ENCODE measurements at places on chromosomes 7 and 10.

GRCh38 chr10:117143103-117143823 lies 5.2 kb upstream of the VAX1 start:
- DNase-seq, result no peak

DNA sequence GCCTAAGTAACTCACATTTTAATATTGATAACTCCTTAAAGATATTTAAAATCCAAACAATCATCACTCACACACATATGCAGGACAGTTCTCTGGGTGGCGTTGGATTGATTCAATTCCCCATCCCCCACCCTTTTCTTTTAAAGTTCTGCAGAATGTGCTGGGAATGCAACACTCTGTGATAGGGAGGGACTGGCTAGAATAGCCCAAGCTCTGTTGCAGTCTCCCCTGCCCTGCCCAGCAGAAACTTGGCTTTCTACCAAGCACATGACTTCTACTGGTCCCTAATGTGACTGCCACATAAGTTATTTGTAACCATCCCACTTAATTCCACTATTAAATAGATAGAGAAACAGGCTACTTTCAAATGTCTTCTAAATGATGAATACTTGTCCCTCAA lies 55.2 kb downstream of the TWIST1 start:
- DNase-seq, result no peak

DNA sequence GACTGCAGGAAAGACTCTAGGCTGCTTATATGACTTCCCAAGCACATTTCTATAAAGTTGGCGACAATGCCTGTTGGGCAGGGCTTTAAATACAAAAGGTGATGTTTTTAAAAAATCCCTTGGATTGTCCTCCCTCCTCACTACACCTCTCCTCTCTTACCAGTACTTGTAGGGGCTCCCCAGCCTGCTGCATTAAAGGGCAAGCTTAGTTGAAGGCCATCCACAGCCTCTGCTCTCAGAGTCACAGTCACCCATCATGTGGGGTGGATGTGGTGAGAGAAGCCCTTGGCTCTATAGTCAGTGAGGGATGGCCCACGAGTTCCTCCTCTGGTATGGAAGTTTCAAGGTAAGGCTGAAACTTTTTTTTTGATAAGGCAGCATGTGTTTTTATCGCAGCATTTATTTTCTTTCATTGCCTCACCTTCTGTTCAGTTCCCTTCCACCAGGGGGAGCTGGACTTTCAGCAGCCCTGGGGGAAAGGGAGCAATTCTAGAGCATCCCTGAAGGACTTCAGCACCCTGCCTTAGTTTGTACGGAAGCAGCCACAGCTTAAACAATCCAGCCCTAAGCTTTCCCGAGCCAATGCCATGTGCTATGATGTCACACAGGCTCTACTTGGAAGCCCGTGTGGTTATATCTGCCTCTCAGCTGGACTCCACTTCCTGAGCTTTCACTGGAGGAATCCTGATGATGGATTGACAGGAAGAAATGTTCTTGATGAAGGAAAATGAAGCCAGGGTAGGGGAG lies 131.9 kb downstream of the CALCR start:
- DNase-seq, result peak; percentile 34

DNA sequence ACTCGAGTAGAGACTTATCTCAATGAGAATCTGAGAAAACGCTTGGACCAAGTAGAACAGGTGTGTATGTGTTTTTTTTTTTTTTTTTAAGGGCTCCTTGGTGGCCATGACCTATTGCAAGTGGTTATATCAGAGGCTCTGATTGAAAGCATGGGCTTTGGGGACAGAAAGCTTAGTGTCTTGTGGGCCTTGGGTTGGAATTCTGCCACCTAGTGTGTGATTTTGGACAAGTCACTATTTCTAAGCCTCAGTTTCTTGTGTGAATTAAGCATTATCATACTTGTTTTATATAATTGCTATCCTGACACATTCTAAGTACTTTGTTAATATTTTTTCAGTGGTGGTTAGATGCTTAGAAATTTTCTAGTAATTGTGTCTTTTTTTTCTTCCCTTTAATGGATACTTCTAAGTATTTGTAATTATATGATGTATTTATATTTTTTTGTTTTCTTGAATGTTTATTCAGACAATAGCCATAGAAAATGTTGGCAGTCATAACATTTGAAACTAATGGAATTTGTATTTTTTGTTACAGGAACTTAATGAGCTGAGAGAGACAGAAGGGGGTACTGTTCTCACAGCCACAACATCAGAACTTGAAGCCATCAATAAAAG lies 33.1 kb downstream of the SMC3 start:
- peak; percentile 76 for DNase-seq

DNA sequence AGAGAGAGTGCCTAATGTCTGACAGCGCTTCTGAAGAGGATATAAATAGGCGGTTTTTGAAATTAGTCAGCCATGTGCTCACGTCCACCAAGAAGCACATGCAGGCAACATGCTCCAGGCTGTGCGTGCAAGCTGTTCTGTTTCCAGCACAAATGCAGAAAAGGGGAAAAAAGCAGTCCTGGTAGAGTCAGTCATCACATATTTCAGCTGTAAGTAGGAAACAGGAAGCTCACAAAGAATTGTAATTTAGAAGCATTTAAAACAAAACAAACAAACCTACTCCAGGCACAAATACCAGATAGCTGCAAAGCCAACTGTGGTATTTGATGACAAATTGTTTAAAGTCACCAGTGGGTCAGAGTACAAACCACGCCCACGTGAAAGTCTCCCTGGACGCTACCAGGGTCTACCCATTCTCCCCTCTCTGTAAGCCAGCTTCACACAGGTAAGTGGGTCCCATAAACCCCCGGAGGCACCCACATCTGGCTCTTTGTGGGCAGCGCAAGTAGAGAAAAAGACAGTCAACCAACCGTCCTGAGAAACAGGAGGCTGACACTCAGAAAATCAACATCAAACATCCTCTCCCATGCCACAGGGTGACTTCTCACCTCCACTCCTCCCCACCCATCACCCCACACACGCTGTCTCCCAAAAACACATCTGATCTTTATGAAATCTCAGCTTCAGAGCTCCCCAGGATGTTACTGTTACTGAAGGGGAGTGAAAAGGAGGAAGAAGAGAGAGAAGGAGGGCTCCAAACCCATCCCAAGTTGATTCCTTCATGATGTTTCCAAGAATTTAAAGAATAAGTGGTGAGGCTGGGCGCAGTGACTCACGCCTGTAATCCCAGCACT lies 186.4 kb downstream of the FAM107B start:
- DNase-seq, result peak; percentile 50

- DNase-seq, result no peak
These were observed 38.2 kb upstream of the CFAP46 start for GRCh38 chr10:132980426-132981172.

DNA sequence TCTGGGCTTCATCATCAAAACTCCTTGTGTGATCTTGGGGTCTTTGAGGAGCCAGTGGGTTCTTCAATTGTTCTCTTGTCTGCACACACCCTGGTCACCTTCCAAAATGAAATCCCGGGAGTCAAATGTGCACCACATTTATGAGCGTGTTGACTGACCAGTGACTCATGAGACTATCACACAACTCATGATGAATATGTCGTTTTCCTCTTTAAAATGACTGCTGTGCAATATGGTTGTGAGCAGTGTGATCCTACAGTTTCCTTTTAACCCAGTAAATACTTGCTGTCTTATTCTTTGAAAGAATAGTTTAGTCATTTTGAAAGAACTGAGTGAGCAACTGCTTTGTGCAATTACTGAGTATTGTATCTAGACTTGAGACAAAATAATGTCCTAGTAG lies 149.2 kb downstream of the DYNC1I1 start:
- no peak for DNase-seq

- no peak for DNase-seq
These were observed 251.3 kb downstream of the SFMBT2 start for GRCh38 chr10:7159517-7159916.

GRCh38 chr10:116124777-116125176 lies 148.2 kb downstream of the GFRA1 start:
- DNase-seq, result no peak

GRCh38 chr10:57457972-57458512 lies 809.7 kb downstream of the IPMK start:
- DNase-seq, result no peak

- DNase-seq, result peak; percentile 13
These were observed 54.7 kb upstream of the EGR2 start for GRCh38 chr10:62870866-62871265.

DNA sequence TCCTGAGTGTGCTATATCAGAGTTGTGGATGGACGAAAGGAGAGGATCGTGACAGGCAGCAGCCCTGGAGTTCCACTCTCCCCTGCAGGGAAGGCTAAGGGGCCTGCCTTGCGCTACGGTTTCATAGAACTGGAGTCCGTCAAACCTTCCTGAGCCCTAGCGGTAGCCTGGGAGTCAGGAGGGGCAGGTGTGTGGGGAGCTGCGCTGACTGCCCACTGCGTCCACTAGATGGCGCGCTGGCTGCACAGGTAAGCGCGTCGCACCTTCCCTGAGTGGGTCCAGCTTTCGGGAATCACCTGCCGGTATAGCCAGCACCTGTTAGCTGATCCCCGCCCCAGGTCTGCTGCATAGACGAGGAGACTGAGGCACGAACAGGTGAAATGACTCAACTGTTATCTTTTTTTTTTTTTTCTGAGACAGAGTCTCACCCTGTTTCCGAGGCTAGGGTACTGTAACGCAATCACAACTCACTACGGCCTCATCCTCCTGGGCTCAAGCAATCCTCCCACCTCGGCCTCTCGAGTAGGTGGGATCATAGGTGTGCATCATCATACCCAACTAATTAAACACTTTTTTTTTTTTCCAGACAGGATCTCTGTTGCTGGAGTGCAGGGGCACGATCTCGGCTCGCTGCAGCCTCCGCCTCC lies 20.2 kb upstream of the BAIAP2L1 start:
- peak; percentile 50 for DNase-seq

DNA sequence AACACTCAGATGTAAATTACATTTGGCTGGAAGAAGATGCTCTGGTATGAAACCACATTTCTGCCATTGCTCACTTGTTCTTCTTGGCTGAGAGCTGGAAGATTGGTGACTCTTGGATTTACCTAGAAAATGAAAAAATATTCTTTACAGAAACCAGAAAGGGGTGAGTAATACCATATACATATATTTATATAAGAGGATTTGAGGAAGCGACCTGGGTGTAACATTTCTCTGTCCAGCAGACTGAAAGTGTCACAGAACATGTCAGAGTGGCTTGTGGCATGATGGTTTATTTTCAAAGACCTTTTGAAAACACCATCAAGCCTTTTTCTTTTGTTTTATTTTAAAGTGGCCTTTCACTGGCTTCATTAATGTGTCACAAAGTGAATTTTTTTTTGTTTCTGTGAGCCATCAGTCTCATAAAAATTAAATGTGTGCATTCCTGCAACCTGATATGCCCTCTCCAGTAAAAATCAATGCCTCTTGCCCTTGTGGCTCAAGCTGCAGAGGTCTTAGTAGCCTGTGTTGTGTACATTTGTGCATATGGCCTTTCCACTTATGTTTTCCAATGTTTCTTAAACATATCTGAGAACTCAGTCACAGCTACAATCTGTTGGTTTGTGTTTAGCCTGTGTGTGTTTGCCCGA lies 23.5 kb downstream of the CREB5 start:
- DNase-seq, result no peak

- DNase-seq, result no peak
These were observed 393.3 kb downstream of the PLXNA4 start for GRCh38 chr7:132182992-132183391.

GRCh38 chr10:124696446-124697392 lies 47.5 kb downstream of the FAM53B start:
- DNase-seq, result peak; percentile 46

Data from T-helper 2 cell (primary cell).